Pons (tissue), 1 donor: ENCODE measurements at places on chromosomes 4 and X.

- DNase-seq: peak; percentile 55
Measured at GRCh38 chrX:53441531-53442321, 7.6 kb upstream of the HSD17B10 start.

GRCh38 chrX:32483534-32484136 is 727.7 kb downstream of the DMD start:
- peak; percentile 1 for DNase-seq

GRCh38 chrX:136344320-136344719 is 43.6 kb downstream of the ADGRG4 start:
- no peak for DNase-seq

- no peak for DNase-seq
Measured at GRCh38 chr4:75898536-75898935, 3.7 kb downstream of the PPEF2 start.

DNA sequence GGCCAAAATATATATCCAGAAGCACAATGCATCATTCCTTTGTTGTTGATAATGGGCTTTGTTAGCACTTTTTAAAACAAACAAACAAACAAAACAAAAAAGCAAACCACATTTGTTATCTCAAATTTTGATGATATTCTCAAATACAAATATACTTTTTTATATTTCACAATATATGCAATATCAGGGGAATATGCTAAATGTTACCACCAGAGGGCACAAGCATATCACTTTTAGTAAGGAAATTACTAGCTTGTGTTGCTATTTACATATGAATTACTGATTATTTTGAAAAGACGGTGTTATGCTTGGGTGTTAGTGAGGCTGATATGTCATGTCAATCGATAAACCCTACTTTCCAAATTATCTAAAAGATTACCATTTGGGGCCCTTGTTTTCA is 29.1 kb downstream of the RIPPLY1 start:
- no peak for DNase-seq

GRCh38 chrX:31808357-31808756 is 736.5 kb upstream of the FTHL17 start:
- DNase-seq: no peak

- no peak for DNase-seq
Measured at GRCh38 chrX:94914235-94914634, 1240.2 kb downstream of the FAM133A start.

- DNase-seq: no peak
Measured at GRCh38 chrX:11407331-11408108, 114.3 kb downstream of the AMELX start.

GRCh38 chr4:123452616-123453015 is 56.0 kb downstream of the SPRY1 start:
- peak; percentile 92 for DNase-seq

DNA sequence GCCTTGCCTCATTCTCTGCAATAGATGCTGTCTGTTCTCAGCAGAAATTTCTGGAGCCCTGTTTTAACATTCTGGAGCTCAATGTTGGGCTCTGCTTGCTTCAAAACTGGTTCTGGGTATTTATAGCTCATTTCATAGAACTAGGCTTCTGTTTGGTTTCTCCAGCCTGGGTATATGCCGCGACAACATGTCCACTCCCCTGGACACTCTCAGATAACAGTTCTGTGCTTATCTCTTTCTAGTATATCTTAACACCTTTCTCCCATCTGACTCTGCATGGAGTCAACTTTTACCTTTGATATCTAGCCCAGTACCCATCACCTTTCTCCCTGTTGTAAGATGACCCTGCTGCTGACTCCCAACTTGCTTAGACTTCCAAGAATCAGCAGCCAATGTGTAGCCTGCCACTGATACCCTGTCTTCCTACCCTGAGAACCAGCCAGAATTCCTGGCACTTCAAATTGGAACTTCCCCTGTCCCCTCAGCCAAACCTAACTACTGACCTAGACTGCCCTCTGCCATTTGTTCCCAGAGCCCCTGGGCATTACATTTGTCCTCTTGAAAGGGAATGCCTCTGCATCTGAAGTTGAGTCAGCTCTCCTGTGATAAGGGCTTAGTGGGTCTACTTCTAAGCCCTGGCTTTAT is 20.6 kb downstream of the PAGE1 start:
- no peak for DNase-seq

DNA sequence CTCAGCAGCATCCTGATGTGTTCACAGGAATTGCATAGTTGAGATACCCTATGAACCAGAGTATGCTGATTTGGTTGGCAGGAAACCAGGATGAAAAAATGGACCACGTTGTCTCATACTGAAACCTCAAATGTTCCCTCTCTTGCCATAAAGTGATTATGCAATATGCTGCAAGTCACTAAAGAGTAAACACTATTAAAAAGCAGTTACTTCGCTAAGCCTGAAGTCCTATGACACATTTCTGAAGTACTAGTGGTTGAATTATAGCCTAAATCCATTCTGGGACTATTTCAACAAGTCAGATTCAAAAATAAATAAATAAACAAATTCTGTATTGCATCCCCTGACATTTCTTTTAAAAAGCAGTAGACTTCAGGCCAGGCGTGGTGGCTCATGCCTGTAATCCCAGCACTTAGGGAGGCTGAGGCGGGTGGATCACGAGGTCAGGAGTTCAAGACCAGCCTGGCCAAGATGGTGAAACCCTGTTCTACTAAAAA is 106.0 kb upstream of the NAP1L5 start:
- peak; percentile 80 for DNase-seq

DNA sequence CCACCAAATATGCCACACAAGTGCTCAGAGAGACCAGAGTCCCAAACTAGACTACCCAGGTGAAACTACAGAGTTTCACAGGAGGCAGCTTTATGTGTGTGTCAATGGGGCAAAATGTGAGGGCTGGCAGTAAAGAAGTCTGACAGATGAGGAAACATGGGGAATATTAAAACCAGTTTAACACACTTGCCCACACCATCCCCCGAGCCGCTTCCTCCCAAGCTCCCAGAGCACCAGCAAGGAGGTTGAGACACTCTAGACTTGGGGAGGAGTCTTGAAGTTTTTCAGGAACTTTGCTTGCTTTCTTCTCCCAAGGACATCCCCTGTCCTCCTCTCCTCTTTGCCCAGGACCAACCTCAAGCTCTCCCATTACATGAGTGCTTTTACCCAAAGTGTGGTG is 94.7 kb upstream of the SPRY1 start:
- DNase-seq: no peak

GRCh38 chr4:13294961-13295605 is 189.1 kb downstream of the RAB28 start:
- DNase-seq: no peak

GRCh38 chr4:93086356-93086755 is 742.2 kb upstream of the ATOH1 start:
- peak; percentile 36 for DNase-seq

- peak; percentile 88 for DNase-seq
Measured at GRCh38 chr4:139419388-139419914, 34.5 kb upstream of the RAB33B start.

DNA sequence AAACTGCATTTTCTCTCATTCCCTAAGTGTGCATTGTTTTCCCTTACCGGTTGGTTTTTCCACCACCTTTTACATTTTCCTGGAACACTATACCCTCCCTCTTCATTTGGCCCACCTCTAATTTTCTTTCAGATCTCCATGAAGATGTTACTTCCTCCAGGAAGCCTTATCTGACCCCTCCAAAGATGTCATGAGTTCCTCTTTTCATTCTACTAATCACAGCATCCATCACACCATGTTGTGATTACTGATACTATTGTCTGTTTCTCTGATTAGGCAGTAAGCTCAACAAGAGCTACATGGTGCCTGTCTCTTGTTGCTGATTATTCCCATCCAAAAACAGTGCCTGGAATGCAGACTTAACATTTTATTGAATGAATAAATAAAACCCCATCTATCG is 2.9 kb upstream of the AFP start:
- DNase-seq: no peak

- no peak for DNase-seq
Measured at GRCh38 chr4:39230462-39230861, 48.1 kb downstream of the WDR19 start.

GRCh38 chrX:110146521-110146920 is 143.6 kb downstream of the TMEM164 start:
- DNase-seq: peak; percentile 72

- no peak for DNase-seq
Measured at GRCh38 chrX:68908071-68908470, 79.2 kb downstream of the EFNB1 start.

- no peak for DNase-seq
Measured at GRCh38 chrX:19728915-19729314, 158.5 kb downstream of the SH3KBP1 start.

GRCh38 chr4:188719794-188720193 is 580.6 kb downstream of the TRIML1 start:
- no peak for DNase-seq

GRCh38 chr4:30600246-30601017 is 119.7 kb upstream of the PCDH7 start:
- DNase-seq: no peak

- DNase-seq: no peak
Measured at GRCh38 chr4:78939667-78940008, 400 bp upstream of the PAQR3 start.

- no peak for DNase-seq
Measured at GRCh38 chrX:147900349-147900748, 11.4 kb upstream of the FMR1 start.
